Effector CD4-positive, alpha-beta T cell (primary cell): ENCODE measurements at places on chromosomes 2 and 18.
A peak's percentile ranks its signal among the peaks of the same experiment; 100 is the strongest.

DNA sequence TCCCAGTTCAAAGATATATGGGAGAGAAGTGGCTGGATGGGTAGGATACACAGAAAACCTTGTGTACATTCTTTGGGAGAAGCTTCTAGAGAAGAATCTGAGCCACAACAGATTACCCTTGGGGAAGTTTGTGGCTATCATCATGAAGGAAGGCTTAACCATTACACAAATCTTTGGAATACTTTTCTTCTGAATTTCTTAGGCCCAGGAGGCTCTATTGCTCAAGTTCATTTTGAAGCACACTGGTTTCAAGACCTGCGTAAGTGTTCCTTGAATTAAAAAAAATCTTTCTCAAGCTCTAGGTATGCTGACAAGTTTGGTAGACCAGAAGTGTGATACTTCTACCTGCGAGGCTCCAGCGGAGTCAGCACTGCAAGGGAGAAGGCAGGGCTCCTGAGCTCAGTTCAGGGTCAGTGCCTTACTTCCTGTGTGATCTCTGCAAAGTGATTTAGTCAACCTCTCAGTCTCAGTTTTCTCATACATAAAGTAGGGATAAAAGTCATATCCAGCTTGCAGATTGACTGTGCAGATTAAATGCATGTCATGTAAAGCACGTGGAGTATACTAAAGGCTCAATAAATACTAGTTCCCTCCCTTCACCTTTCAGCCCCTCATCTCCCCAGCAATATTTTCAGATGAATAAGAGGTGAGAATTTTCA is 438.6 kb downstream of the DLGAP1 start:
- no peak for DNase-seq

- no peak for DNase-seq
Measured at GRCh38 chr18:58400331-58400870, 228.5 kb downstream of the ALPK2 start.

DNA sequence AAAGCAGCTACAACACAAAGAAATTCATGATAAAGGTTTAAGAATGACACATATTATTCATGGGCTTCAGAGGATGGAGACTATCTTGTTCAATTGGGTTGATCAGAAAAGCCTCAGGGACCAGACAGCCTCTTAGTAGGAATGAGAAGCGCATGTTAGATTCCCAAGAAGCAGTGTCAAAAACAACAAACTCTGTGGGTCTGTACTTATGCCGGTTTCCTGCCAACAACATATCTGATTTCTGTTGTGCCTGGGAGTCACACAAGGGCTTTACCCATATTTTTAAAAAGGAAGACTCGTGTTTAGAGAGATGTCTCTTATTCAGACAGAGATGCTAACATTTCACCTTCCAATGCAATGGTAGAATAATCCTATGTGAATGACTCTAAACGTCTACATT is 2180.6 kb upstream of the CELF4 start:
- DNase-seq: no peak

DNA sequence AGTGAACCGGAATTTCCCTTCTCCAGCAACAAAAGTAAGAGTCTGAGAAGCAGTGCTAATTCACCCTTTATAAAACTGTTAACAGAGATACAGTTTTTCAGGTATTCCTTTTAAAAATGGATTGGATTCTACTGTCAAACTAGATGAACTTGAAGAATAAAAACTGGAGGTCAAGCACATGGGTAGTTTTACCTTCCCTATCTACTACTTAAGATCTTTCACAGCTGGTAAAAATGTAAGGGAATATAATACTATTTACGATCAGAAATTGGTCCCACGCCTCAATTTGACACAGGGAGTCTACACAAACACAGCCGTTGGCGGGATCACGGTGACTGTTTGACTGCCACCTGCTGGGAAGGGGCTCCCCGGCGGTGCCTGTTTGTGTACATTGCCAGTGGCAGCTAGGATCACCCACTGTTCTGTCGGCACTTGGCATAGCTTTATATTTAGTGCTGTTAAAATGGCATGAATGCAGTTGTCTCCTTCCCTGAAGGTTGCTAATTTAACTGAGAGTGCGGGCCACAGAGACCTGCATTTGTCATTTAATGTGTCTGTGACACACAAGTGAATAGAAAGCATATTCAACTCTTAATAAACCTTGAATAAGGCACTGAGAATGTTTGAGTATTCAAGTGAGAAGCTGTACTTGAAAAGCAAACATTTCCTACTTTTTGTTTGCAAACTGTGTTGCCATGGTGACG is 59.5 kb downstream of the ABCG8 start:
- DNase-seq: no peak

DNA sequence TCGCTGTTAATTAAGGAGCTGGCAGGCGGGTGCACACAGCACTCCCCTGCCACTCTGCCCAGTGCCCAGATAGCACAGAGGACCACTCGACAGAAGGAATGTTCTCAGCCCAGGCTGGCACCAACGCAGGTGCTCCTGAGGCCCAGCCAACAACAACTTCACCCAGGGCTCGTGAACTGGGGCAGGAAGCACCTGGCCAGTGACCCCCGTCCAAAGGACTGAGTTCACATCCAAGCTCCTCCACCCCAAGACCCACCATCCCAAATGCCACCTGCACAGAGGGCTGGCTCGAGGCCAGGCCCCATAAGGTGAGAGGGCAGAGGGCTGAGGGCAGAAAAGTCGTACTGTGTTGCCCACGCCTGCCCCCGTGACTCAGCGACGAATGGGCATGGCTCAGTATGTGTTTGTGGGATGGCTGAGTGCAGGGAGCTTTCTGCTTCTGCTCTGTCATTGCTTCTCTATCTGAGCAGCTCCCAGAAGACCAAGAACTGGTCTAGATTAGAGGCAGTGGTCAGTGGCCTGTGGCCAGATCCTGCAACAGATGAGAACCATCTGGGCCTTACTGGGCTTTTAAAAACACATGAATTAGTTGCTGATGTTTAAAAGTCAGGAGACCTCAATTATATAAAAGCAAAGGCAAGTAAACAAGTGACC is 68.4 kb downstream of the POLR1A start:
- peak; percentile 42 for DNase-seq

DNA sequence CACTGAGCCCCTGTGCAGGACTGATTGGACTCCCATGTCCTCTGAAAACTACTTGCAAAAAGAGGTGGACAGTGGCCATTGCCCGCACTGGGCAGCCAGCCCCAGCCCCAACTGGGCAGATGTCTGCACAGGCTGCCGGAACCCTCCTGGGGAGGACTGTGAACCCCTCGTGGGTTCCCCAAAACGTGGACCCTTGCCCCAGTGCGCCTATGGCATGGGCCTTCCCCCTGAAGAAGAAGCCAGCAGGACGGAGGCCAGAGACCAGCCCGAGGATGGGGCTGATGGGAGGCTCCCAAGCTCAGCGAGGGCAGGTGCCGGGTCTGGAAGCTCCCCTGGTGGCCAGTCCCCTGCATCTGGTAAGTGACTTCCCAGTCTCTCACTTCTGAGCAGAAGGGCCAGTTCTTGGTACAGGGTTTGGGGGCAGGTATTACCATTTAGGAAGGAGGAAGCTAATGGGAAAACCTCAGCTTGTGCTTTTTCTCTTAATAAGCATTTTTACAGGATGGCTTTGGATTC is 44.1 kb downstream of the TNFRSF11A start:
- no peak for DNase-seq

DNA sequence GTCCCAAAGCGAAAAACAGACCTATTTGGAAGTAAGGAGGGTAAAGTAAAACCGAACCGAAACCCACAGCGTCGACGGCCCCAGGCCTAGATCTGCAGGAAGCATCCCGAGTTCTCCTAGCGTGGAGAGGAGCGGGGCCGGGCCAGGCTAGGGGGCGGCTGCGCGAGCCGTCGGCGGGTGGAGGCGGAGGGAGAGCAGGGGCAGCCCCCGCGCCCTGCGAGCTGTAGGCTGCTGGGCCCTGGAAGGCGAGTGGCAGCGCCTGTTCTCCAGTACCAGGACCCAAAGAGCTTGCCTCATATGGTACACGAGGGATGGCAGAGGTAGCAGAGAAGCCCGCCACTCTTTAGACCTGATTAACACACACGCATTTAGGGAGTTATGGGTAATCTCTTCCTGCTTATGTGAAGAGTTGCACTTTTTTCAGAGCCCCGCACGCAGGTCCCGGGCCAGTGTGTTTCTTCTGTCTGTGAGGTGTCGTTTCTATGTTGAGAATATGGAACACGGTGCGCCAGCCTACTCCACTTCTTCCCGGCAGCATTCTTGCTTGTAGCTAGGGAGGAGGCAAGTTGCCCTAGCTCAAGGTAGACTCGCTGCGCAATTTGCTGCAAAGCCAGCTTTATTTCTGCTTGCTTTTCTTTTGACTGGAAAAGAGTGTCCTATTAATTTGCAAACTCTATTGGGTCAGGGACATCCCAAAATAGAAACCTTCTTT is 71.1 kb downstream of the ARHGEF33 start:
- no peak for DNase-seq

DNA sequence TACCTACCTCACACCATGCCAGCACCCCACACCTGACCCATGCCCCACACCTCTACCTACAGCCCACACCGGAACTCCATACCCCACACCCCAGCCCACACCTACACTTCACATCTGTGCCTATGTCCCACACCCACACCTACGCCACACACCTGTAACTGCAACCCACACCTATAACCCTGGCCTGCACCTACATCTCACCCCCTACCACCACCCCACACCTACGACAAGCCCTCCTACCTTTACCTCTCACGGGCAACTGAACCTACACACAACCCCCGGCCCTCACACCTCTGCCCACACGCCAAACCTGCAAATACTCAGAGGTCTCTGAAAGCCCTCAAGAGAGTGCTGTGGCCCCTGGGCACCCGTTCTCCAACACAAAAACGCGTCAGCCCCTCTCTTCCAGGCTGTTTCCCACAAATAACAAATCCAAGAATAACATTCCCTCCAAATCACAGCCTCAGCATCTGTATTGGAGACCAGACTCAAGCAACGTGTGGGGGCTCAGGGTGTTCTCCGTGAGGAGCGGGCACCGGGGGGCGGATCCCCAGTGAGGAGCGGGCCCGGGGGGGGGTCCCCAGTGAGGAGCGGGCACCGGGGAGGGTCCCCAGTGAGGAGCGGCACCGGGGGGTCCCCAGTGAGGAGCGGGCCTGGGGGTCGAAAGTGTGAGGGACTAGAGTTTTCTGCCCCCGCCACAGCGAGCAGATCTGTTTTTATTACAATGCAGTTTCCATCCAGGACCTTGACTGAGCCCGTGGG is 33.4 kb downstream of the SLC66A2 start:
- DNase-seq: no peak

GRCh38 chr2:68726608-68727367 is 7.8 kb upstream of the ARHGAP25 start:
- DNase-seq: peak; percentile 69

GRCh38 chr18:78971511-78972245 is 7.9 kb upstream of the SALL3 start:
- DNase-seq: no peak

- DNase-seq: no peak
Measured at GRCh38 chr2:203155406-203155805, 83.4 kb upstream of the CYP20A1 start.

- no peak for DNase-seq
Measured at GRCh38 chr2:118911166-118911856, 30.7 kb upstream of the MARCO start.

GRCh38 chr2:197435598-197436420 is 981 bp upstream of the SF3B1 start:
- no peak for DNase-seq

GRCh38 chr2:226712941-226713340 is 86.7 kb downstream of the IRS1 start:
- DNase-seq: no peak

DNA sequence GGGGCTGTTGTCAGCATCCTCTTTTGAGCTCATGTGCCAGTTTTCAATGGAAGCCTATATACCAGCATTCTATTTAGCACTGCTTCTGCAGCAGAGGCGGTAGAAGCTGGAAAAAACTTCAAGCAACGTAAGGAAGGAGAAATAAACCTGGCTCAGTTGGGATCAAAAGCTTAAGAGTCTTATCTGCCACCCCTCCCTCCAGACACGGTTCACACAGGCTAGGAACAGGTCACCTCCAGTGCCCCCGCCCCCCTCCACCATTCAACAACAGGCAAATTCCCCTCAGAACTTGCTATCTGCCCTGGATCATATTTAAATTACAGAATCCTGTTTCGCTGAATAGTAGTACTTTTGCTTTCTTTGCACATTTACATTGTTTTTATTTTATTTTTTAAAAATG is 384.8 kb upstream of the PKDCC start:
- DNase-seq: no peak

GRCh38 chr18:56565551-56566345 is 72.6 kb downstream of the TXNL1 start:
- no peak for DNase-seq

GRCh38 chr2:100192300-100192699 is 49.9 kb upstream of the AFF3 start:
- DNase-seq: no peak
